ENCODE measurements at places on chromosomes 6 and 20. TPM values are rescaled to one million over a fixed set of nuclear protein-coding genes. Genes with fewer than 3 reads are reported as not detected.

KHDC1 gene
- total RNA-seq, result 1.1 TPM

TPD52L1 gene
- 32.6 TPM for total RNA-seq

COL21A1 gene
- total RNA-seq, result 4.8 TPM

CST7 gene
- total RNA-seq, result not detected

ALDH8A1 gene
- total RNA-seq, result 2.9 TPM

C6orf15 gene
- not detected for total RNA-seq

NHLRC1 gene
- total RNA-seq, result not detected

TRIM31 gene
- total RNA-seq, result 3.4 TPM

GRCh38 chr20:62762376-62762775, 33.9 kb upstream of the MRGBP start:
- DNase-seq, result no peak

- DNase-seq, result no peak
Observed at GRCh38 chr20:63268671-63269439, 3.8 kb upstream of the ARFGAP1 start.

GRCh38 chr6:70952608-70953165, 4.2 kb downstream of the B3GAT2 start:
- no peak for DNase-seq

DNA sequence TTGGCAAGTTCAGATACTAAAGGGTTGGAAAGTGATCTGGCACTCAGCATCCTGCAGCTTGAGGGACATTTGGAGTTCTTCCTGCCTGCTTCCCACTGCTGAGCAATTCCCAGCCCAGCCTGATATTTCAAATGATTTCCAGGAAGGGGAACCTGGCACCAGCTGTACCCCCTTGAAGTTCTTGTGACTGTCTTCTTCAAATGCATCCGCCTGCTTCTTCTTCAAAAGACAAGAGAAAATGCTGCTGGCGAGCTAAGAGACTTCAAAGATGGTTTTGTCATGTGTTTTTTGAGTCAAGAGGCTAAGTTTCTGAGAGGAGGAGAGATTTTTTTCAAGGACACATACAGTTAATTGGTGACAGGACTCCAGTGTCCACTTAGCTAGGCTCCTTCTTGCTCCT, 42.6 kb upstream of the B4GALT5 start:
- DNase-seq, result no peak

DNA sequence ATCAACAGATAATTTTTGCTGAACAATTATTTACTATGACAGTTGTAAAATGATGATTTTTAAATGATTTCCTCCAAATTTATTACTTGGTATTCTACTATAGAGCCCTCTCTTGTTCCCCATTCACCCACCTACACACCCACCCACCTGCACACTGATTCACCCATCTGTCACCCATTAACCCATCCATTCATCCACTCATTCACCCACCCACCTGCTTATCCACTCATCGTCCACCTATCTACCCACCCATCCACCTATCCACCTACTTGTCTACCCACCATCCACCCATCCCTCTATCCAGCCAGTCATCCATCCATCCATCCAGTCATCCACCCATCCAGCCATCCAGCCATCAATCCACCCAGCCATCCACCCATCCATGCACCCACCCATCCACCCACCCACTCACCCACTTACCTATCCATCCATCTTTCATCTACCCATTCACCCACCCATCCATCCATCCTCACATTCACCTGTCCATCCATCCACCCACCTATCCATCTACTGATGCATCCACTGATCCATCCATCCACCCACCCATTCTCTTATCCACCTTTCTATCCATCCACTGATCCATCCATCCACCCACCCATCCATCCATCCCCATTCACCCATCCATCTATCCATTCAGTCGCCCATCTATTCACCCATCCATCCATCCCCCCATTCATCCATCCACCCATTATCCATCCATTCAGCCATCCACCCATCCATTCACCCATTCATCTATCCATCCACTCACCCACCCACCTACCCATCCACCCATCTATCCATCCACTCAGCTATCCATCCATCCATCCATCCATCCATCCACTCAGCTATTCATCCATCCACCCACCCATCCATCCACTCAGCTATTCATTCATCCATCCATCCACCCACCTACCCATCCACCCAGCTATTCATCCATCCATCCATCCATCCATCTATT, 72.0 kb downstream of the SYNJ2 start:
- DNase-seq, result no peak

GRCh38 chr6:161682982-161683381, 409.1 kb upstream of the AGPAT4 start:
- DNase-seq, result no peak

DNA sequence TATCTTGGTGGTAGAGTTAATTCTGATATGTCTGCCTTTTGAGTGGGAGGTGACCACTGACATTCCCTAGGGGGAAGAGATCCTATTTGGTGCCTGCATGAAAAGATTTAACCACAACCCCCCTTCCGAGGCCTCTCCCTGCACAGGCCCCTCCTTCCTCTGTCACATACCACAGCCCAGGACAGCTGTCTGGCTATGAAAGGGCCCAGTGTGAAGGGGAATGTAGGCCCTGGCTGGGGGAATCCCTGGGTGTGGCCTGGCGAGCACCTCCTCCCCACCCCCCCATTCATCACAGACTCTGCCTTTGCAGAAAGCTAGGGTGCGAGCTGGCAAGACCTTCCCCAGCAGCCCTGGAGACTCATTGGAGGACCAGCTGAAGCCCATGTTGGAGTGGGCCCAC, 27.4 kb upstream of the MAPRE1 start:
- DNase-seq, result no peak

DNA sequence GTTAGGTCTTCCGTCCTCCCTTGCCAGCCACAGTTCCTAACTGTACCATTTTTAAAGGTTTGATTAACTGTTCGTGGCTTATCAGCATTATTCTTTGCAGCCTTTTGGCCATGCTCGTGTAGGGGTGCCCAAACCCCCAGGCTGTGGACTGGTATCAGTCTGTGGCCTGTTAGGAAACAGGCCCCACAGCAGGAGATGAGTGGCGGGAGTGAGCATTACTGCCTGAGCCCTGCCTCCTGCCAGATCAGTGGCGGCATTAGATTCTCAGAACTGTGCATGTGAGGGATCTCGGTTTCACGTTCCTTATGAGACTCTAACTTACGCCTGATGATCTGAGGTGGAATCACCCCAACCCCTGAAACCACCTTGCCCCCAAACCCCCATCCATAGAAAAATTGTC, 79.3 kb downstream of the TBC1D7 start:
- no peak for DNase-seq

GRCh38 chr20:46640044-46640443, 11.2 kb downstream of the SLC13A3 start:
- no peak for DNase-seq

- no peak for DNase-seq
Observed at GRCh38 chr6:15017261-15017660, 228.6 kb upstream of the JARID2 start.

- no peak for DNase-seq
Observed at GRCh38 chr6:163688739-163689362, 274.3 kb downstream of the QKI start.

DNA sequence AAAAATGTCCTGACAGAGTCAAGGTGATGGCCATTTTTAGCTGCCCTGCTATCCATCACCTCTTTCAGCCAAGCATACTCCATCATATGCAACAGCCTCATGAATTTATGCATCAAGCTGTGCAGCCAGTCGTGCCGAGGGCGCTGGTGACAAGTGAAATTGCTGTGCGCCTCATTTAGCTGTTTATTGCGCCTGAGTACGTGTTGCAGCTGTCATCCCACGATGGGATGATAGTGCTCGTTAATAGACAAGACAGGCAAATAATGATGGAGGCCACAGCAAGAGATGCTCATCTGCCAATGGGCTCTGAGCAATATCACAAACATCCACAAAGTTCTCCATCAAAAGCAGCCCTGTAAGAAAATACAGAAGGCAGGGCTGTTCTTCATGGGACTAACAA, 562.3 kb upstream of the POU3F2 start:
- DNase-seq, result no peak

DNA sequence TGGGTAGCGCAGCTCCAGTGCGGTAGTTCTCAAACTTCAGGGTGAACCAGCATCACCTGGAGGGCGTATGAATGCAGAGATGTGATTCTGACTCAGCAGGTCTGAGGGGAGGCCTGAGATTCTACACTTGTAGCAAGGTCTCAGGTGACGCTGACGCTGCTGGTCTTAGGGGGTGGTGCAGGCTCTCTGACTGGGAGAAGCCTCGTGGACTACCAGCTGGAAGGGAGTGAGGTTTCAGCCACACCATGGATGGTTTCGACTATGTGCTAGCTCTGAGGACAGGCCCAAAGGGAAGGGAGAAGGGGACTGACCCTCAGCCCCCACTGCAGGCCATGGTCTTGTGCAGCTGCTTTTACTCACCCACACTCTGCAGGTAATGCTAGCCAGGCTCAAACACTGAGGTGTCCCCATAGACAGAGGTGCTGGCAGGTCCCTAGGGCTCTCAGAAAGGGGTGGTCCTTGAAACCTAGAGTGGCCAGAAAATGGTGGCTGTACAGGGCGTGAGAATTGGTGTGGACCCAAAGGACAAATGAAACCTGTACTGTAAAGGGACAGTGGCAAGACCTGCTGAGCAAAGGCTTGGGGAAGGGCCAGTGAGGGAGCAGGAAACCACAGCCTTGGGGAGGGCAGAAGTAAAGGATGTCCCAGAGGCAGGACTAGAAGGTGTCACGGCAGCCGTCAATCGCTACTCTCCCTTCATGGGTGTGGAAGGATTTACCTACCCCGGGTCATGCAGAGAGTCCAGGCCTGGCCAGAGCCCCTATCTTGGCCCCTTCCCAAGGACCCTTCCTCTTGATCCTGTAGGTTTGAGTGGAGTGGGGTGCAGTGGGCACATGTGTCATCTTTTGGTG, 52.7 kb downstream of the EBF4 start:
- no peak for DNase-seq

- peak; percentile 22 for DNase-seq
Observed at GRCh38 chr20:63224412-63225081, 8.6 kb upstream of the YTHDF1 start.

DNA sequence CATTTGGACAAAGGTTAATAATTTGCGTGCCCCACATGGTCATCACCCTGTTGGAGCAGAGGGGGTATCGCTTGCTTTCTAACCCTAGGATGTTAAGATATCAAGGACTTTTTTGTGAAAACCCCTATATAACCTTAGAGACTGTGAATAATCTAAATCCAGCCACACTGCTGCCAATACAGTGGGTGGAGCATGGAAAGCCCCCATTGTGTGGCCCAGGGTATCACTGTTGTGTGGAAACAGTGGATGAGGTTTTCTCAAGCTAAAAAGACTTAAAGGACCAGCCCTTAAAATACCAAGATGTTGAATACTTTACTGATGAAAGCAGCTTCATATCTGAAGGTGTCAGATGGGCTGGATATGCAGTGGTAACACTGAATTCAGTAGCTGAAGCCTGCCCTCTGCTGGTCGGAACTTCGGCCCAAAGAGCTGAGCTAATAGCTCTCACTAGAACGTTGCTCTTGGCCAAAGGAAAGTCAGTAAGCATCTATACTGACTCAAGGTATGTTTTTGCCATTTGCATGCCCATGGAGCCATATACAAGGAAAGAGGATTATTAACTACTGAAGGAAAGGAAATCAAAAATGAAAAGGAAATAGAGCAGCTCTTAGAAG, 695.2 kb downstream of the PHF3 start:
- DNase-seq, result peak; percentile 83

DNA sequence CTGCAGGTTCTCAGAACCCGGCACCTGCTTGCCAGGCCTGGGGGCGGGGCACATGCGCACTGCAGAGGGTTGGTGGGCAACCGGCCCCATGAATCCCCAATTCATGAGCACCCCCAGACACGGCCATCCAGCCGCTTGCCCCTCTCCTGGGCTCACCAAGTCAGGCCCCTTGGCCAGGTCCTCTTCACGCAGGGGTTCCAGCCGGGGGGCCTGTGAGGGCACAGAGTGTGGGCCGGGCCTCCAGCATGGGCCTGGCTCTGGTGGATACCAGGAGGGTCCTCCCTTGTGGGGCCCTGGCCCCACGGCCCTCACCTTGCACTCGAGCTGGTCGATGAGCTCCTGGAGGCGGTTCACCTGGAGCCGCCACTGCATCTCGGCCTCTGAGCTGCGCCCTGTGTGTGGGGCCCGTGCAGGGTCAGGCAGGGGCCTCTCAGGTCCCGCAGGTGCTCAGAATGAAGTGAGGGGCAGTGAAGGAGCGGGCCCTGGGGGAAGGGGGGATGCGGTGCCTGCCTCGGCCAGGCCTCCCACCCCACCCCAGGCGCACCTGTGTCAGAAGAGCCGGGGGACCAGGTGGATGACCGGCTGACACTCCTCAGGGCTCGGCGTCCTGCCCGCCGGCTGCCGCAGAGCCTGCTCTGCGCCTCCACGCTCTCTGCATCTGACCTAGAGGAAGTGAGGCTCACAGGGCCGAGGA, 2.6 kb upstream of the C20orf144 start:
- DNase-seq, result no peak

GRCh38 chr6:163916315-163917081, 502.0 kb downstream of the QKI start:
- DNase-seq, result no peak

DNA sequence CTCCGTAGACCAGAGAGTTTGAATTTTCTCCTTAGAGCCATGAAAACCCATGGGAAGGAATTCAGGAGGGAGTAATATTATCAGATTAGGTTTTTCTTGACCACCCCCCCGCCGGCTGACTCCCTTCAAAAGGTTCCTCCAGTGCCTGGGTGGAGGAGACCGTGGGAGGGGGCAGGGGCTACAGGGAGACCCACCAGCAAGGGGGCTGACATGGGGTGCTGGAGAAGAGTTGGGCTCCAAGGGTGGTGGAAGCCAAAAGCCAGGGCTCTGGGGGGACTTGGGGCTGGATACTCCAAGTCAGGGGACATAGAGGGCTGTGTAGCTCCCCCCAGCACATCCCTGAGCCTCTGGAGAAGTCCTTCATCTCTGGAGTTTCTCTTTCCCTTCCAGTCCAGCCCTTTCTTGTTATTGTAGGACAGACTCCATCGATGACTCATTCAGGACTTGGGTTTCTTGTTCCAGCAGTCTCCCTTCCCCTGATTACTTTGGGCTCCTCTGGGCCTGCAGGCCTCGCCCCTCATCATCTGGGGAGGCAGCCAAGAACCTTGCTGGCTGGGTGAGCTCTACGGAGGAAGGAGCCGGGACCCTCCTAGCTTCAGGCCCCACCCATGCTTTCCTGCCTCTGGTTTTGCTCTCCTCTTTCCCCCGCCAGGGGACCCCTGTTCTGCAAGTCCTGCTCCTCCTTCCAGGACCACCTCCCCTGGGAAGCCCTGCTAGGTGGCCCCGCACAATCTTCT, 10.5 kb upstream of the KIAA1755 start:
- no peak for DNase-seq

- no peak for DNase-seq
Observed at GRCh38 chr6:149940672-149940982, 1.2 kb upstream of the ULBP2 start.

DNA sequence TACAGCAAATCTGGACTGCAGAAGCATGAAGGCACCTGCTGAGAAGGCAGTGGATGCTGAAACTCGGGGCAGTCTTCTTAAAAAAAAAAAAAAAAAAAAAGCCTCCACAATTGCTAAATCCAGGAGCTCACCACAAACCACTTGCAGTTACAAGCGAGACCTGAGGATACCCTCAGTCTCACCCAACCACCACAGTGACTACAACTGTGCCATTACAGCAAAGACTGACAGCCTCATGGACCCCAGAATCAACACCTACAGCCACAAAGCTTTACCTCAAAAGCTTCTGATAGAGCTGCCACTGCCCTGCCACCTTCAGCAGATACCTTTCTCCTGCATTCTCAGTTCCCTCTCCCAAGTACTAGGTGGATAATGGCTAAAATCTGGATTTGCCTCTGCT, 9.0 kb downstream of the COL21A1 start:
- no peak for DNase-seq

GRCh38 chr6:50362706-50363105, 313.0 kb upstream of the DEFB112 start:
- no peak for DNase-seq

All from transverse colon (tissue), 4 donors.